SK-N-SH (cell line): ENCODE measurements at places on chromosomes 16 and 17. TPM values are rescaled to one million over a fixed set of nuclear protein-coding genes. Genes with fewer than 3 reads are reported as not detected.

Gene FBXW10B
- polyA plus RNA-seq, result 0.46 and 1.7 TPM in 2 replicates

Gene CNEP1R1
- 19.2 and 21.6 TPM in 2 replicates for polyA plus RNA-seq

Gene SOCS7
- 7.4 and 10.0 TPM in 2 replicates for polyA plus RNA-seq

GRCh38 chr17:44007346-44008204, 3.2 kb downstream of the NAGS start:
- H3K27ac ChIP-seq, result peak overlapping the region; percentile 57; the same call in 1 of the 2 replicates
- peaks cover 8% of the 10 kb centered on the region; the same call in 1 of the 2 replicates for H3K4me1 ChIP-seq
- peak overlapping the region; percentile 90 for H3K4me3 ChIP-seq
- H3K27me3 ChIP-seq, result no peaks in the 10 kb centered on the region
- peak; percentile 46 for DNase-seq

DNA sequence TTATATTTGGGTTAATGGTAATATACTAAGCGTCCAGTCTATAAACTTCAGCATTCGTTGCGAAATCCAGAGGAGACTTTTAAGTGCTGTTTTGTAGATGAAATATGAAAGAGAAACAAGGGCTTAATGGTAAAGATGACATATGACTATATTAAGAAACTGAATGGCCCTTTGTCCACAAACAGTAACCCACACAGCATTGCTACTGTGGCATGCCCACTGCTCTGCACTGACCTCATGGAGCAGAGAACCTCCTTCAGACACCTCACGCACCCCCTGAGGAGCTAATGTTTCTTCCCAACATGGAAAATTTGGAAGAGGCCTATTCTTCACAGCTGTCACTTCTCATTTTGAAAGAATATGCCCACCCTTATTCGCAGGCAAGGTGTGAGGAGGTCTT, 26.7 kb downstream of the ASPA start:
- no peak for DNase-seq
- peaks cover 25% of the 10 kb centered on the region for H3K27me3 ChIP-seq
- H3K27ac ChIP-seq, result no peak overlapping the region
- no peaks in the 10 kb centered on the region for H3K36me3 ChIP-seq
- no peak overlapping the region for H3K4me3 ChIP-seq
- no peaks in the 10 kb centered on the region for H3K4me1 ChIP-seq

DNA sequence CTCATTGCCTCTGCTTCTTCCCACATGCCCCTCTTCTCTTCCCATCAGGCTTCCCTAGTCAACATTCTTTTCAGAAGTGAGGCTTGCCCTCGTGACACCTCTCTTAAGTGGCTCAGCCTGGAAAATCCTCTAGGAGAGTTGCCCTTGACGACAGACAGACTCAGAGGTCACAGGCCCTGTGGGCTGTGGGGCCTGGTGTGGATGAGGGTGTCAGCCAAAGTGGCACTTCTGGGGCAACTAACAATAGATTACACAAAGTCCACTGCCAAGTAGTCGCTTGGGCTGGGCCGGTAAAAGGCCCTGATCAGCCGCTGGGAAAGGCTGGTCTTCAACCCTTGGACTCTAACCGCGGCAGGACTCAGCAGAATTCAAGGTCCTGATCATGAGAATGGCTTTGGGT, 33.7 kb upstream of the METTL16 start:
- no peaks in the 10 kb centered on the region for H3K27me3 ChIP-seq
- no peak overlapping the region for H3K4me3 ChIP-seq
- H3K27ac ChIP-seq, result no peak overlapping the region
- H3K36me3 ChIP-seq, result no peaks in the 10 kb centered on the region
- DNase-seq, result no peak

DNA sequence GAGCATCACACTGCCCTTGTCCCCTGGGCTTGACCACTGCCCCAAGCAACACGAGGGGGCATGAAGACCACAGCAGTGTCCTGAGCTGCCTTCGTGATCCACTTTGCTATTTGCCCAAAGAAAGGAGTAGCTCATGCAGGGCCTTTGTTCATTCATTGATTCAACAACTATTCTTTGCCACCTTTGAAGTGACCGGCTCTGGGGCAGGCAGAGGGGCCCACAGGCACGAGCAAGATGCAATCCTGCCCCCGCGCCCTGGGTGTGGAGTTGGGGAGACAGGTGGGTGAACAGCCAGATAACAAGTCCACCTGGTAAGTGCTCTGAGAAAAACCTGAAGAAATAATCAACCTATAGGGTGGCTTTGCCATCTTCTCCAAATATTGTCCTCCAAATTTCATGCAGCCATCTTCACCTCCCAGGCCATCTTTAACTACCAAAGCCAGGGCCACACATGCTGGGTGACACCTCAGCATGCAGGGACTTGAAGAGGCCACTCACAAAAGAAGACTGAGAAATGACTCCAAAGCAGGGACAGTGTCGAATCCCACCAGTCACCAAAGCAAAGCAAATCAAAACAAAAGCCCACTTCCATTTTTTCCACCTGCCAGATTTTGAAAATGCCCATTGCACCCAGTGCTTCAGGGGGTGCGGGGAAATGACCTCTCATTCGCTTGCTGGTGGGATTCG, 18.2 kb upstream of the RBFOX3 start:
- DNase-seq, result peak; percentile 12
- peaks cover 25% of the 10 kb centered on the region for H3K27me3 ChIP-seq
- no peaks in the 10 kb centered on the region for H3K4me1 ChIP-seq
- no peaks in the 10 kb centered on the region for H3K36me3 ChIP-seq
- H3K27ac ChIP-seq, result no peak overlapping the region

DNA sequence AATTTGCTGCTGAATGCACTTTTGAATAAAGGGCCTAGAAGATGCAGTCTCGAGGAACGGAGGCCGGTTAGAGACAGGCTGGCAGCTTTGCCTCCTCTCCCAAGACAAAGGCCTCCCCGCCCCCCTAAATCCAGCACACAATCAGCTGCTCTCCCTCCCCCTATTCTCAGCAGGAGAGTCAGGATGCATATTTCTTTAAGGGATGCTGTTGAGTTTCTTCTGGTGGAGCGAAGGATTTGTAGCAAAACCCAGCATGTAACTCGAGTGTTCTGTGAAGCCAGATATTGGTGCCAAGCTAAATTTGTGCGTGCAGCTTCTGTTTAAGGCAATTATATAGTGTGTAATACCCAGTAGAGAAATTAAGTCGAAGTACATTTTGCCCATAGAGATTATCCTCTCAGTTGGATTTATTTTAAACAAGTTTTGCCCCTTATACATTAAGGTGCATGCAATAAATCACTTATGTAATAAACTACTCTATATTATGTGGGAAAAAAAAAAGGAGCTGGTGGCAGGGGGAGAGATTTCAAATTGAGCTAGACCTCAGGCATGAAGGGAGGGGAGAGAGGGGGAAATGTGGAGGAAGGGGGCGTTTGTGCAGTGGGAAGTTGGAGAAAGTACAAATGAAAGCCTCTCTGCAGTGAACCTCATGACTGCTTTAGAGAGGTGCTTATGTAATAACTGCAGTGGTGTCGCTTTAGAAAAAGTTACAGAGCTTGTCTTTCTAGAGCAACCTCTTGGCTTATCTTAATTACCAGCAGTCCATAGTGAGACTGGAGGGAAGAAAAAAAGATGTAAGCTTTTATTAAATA, 599.2 kb downstream of the MAF start:
- DNase-seq, result no peak
- no peak overlapping the region for H3K4me3 ChIP-seq
- H3K4me1 ChIP-seq, result no peaks in the 10 kb centered on the region
- H3K27ac ChIP-seq, result no peak overlapping the region
- H3K36me3 ChIP-seq, result no peaks in the 10 kb centered on the region

GRCh38 chr16:1533443-1533951, at the start of gene TMEM204:
TMEM204 (plus strand) TSS chr16:1533666; CDS start chr16:1534276, 610 bp downstream.
- H3K4me1 ChIP-seq, result peaks cover 48% of the 10 kb centered on the region; the same call in 1 of the 2 replicates
- DNase-seq, result peak; percentile 72
- no peaks in the 10 kb centered on the region for H3K27me3 ChIP-seq
- H3K4me3 ChIP-seq, result no peak within 1 kb of the TSS
- H3K36me3 ChIP-seq, result no peaks in the 10 kb centered on the region
- peak within 1 kb of the TSS; percentile 50 for H3K27ac ChIP-seq

DNA sequence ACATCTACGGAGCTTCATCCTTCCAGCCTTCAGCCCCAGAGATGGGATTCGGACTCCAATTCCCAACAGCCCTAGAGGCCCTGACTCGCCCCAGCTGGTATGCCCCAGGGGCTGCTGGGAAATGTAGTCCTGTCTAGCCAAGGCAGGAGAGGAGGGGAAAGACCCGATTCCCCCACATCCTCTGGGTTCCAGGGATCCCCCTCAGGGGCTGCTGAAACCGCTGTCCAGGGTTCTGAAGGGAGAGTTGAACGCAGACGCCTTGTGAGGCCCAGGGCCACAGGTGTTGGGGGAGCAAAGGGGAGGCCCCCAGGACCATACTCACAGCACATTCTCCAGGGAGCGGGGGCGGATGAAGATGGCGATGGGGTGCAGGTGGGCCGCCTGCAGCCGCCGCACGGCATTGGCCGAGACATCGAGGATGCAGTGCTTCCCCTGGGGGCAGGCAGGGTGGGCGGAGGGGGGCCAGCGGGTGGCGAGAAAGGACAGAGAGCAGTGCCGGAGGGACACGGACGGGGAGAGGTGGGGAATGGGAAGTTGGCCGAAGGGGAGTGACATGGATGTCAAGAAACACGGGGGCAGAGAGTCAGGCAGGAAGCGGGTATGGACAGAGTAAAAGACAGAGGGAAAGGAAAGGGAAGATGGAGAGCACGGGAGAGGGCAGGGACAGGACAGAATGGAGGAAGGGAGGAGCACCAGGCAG, 12.6 kb upstream of the ASGR1 start:
- H3K27me3 ChIP-seq, result no peaks in the 10 kb centered on the region
- no peak overlapping the region for H3K27ac ChIP-seq
- DNase-seq, result peak; percentile 86
- H3K4me3 ChIP-seq, result no peak overlapping the region
- H3K4me1 ChIP-seq, result no peaks in the 10 kb centered on the region

GRCh38 chr17:19398301-19399181, 11.6 kb upstream of the MFAP4 start:
- peak overlapping the region; percentile 62 for H3K27ac ChIP-seq
- H3K36me3 ChIP-seq, result no peaks in the 10 kb centered on the region

DNA sequence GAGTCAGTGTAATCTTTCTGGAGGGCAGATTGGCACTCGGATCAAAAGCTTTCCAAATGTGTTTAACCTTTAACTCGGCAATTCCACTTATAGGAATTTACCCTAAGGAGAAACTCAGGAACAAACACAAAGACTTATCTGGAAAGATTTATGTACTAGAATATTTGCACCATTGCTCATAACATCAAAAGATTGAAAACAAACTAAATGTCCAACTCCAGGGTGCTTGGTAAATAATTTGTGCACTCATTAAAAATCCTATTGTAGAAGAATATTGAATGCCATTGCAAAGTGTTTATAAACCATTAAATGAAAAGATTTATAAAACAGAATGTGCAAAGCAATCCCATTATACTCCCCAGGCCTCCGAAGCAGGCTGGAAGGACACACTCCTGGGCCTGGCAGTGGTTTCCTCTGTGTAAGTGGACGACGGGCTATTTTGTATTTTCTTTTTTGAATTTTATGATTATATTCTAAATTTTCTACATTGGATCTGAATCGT, 18.7 kb upstream of the RBFOX3 start:
- peaks cover 25% of the 10 kb centered on the region for H3K27me3 ChIP-seq
- DNase-seq, result no peak
- no peak overlapping the region for H3K27ac ChIP-seq
- no peaks in the 10 kb centered on the region; the same call in 1 of the 2 replicates for H3K4me1 ChIP-seq
- no peaks in the 10 kb centered on the region for H3K36me3 ChIP-seq
- H3K4me3 ChIP-seq, result no peak overlapping the region

GRCh38 chr16:68131813-68132706, 46.9 kb downstream of the NFATC3 start:
- DNase-seq, result no peak
- no peak overlapping the region for H3K4me3 ChIP-seq
- H3K27me3 ChIP-seq, result no peaks in the 10 kb centered on the region
- no peak overlapping the region for H3K27ac ChIP-seq
- H3K36me3 ChIP-seq, result peaks cover 2% of the 10 kb centered on the region
- no peaks in the 10 kb centered on the region; the same call in 1 of the 2 replicates for H3K4me1 ChIP-seq
